ENCODE measurements at places on chromosomes 2 and 18.

DNA sequence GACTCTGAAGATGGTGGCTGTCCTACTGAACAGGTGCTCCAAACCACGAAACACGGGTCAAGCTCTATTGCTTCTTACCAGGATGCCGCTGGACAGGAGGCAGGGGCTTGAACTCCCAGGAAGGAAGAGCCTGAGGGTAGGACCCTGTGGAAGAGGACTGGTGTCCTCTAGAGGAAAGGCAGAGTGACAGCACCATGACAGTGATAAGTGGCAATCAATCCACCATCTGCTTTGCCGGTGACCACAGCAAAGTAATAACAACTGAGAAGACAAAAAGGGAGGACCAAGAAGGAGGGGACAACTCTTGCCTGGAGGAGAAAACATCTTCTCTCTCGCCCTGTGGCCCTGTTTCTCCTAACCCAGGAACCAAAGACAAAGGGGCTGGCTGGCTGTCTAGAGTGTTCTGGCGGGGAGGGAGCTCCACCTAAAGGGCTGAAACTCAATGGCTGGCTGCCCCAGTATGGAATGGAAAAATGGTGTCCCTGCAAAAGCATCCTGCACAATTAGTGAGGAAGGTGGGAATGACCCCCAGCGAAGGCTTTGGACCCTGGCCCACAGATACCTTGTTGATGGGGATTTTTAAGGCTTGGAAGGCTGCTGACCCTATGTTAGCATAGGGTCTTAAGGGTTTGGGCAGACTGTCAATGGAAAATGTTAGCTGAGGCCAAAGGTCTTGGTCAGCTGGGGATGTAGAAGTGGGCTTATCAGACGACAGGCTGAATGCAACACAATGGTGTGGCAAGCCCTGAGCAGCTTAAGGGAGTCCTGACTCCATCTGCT is 35.4 kb downstream of the PROC start:
- peak; percentile 21 for DNase-seq

- DNase-seq, result no peak
Observed at GRCh38 chr2:157749684-157750083, 121.0 kb upstream of the ACVR1C start.

- no peak for DNase-seq
Observed at GRCh38 chr2:60311524-60311923, 241.9 kb downstream of the BCL11A start.

- no peak for DNase-seq
Observed at GRCh38 chr2:129296806-129297205, 682.7 kb upstream of the RAB6C start.

- DNase-seq, result no peak
Observed at GRCh38 chr2:135999899-136000298, 14.5 kb upstream of the DARS1 start.

GRCh38 chr2:66682476-66682875 is 247.6 kb downstream of the MEIS1 start:
- no peak for DNase-seq

- no peak for DNase-seq
Observed at GRCh38 chr2:194700116-194700515, 956.9 kb upstream of the SLC39A10 start.

GRCh38 chr2:70733646-70734180 is 34.3 kb downstream of the ADD2 start:
- no peak for DNase-seq

DNA sequence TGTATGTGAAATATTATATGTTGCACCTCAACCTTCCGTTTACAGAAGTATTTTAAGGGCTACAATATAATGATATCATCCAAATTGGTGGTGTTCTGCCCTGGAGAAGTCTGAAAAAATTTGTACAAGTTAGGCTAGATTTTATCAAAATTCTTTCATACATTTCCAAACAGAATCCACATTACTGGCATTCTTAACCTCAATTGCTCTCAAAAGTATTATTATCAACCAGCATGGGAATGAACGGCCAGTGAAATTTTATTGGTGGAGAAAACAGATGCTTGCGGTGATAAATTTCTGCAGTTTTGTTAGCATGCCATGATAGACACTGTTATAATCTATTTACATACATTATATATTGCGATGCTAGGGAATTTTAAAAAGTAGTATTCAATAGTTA is 88.3 kb upstream of the TFPI start:
- DNase-seq, result no peak

DNA sequence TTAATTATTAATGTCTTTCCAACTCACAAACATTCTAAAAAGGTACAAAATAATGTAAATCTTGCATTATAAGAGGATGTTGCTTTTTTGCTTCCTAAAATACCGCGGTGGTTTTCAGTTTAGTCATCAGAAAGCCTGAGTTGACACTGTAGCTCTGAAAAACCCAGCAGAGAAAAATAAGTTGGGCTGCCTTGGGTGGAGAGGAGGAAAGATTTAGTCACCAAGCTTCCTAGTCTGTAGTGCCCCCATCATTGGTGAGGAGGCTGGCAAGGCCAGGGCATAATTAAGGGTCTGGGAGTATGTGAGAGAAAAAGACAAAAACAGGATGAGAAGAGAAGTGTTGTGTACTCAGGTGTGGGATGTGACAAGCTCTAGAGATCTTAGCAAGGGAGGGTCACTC is 5.7 kb downstream of the PTPRM start:
- DNase-seq, result no peak

- no peak for DNase-seq
Observed at GRCh38 chr2:207385076-207385475, 144.7 kb upstream of the CREB1 start.

GRCh38 chr2:234556848-234557573 is 60.1 kb upstream of the ARL4C start:
- no peak for DNase-seq

- no peak for DNase-seq
Observed at GRCh38 chr2:74632209-74632938, 15.8 kb downstream of the M1AP start.

GRCh38 chr2:239401881-239402233 is 1.0 kb upstream of the HDAC4 start:
- no peak for DNase-seq

- no peak for DNase-seq
Observed at GRCh38 chr18:76689646-76690264, 132.6 kb upstream of the ZNF236 start.

DNA sequence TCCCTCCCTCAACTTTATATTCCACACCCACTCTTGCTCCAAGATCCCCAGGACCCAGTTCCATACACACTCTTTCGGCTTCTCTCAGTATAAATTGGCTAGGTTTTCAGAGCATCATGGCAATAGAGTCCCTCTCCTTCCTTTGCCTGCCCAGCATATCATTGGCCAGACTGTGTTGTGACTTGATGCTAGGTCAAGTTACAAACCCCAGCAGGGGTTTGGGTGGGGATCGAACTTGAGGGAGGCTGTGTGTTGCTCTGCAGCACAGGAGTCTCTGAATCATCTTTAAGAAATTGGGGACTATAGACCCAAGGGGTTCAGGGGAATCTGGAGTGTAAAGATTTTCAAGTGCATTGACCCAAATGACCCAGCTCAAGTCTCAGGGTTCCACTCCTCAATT is 477.5 kb upstream of the MEIS1 start:
- DNase-seq, result no peak

DNA sequence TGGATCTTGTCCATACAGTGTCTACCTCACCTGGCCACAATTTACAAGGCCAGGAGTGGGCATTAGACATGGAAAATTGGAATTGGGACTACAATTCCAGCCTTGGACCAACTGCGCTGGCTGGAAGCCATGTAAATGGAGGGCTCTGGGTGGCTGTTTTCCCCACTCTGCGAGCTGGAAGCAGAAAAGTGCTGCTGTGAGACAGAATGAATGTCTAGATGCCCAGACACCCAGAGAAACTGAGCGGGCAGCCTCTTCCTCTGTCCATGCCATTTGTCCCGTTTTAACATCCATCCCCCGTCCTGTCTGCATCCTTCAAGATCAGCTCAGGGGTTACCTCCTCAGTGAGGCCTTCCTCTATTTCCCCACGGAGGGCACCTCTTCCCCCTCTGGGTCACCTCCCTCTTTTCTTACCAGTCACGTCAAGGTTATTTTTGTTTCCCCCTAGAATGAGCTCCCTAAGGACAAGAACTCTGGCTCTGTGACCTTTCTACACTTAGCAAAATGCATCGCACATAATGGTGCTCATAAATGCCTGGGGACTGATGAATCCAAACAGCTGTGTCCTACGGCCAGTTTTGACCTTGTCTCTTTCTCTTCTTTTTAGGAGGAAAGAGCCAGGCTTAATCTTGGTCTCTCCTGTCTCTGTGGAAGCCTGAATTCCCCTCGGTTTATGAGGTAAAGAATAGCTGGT is 41.2 kb downstream of the MCFD2 start:
- no peak for DNase-seq

DNA sequence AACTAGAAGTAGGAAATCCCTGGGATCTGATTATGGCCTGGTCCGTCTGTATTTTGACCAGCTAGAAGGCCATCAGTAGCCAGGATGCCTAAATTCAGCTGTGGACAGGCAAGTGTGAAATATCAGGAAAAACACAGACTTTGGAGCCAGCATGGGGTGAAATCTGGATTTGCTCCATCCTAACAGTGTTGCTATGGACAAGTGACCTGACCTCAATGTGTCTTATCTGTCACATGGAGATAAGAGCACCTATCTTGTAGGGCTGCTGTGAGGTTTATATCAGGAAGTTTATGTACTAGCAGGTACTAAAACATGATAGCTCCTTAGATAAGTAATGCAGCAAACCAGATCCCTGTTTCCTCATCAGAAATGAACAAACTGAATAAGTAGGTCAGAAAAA is 460.4 kb downstream of the STK39 start:
- DNase-seq, result peak; percentile 51

- DNase-seq, result no peak
Observed at GRCh38 chr18:48575301-48575657, 36.4 kb downstream of the CTIF start.

DNA sequence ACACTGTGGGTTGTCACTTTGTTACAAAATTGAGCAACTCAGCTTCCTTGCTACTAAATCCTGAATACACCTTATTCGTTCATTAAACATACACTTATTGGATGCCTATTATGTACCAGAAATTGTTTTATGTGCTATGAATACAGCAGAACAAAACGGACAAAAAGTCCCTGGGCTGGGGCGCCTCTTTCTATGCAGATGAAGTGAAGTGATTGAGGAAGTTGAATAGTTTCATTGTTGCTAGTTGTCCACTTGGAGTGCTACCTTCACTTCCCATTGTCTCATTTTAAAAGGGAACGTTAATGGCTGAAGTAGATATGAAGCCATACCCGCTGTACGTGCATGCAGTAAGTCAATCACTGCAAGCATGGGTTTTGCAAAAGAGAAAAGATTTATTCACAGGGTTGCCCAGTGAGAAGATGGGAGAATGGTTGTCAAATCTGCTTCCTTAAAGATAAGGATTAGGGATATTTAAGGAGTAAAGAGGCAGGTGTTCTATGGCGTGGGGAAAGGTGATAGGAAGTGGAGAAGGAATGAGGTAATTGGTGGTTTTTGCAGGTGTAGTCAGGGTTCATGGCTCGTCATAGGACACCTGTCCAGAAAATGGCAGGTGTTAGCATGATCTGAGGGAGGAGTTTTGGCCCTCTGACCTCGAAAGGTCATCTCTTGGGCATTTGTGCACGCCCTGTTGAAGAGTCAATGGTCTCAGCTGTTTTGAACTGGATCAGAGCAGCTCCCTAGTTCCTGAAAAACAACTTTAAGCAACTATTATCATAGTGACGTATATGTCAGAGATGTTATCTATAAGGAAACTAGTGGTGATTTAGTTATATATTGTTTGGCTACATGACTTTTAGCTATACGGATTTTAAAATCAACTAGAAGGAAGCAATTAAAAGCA is 23.5 kb downstream of the TRPM8 start:
- DNase-seq, result no peak

- no peak for DNase-seq
Observed at GRCh38 chr2:109321570-109321969, 192.6 kb downstream of the SH3RF3 start.

- no peak for DNase-seq
Observed at GRCh38 chr2:96923810-96924774, 54.2 kb upstream of the SEMA4C start.

DNA sequence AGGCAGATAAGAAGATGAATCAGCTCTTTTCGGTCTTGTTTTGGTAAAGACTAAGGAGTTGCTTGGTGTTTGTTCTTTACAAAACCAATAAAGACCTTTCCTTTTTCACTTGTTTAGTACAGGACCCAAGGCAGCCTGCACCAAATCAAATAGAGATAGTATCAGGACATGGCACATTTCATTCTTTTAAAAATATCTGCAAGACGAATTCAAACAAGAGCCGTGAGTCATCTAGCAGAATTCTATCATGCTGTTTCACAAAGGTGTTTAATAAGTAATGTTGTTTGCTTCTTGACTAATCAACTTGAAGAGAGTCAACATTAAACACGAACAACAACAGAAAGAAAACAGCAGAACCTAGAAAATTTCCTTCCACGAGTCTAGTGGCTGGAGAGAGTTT is 102.8 kb upstream of the TTN start:
- no peak for DNase-seq

DNA sequence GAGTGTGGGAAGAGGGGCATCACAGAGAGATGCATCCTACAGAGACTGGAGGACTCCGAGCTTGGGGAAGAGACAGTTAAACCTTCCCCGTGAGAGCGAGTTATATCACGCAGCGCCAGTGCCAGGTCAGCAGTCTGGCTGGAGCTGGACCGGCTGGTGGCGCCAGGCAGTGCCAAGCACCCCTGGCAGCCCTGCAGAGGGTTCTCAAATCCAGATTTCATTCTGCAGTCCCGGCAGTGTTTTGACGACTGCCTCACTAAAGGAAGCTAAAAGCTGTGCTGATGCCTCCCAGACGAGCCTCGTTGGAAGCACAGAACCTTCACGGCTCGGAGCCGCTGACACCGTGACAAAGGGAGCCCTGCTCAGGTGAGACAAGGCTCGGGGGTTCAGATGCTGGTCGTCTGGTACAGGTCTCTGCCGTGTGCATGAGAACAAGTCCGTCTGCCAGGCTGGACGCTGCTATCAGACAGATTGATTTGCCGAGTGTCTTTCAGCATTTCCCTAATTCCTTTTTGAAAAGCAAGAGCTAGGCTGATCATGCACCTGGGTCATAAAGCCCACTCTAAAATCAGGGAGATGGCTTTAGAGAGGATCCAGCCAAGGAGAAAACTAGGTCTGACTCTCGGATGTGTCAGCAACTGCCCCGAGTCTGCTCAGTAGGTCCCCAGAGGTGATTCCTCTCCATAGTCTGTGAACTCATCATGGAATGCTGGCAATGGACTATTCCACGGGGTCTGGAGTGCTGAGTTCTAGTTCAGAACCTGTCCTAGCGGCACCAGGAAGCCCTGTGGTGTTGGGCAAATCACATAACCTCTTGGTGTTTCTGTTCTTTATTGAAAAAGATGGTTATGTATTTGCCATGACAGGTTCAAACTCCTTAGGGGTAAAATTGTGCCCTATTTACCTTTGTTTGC is 240.6 kb downstream of the SOX11 start:
- no peak for DNase-seq

- DNase-seq, result no peak
Observed at GRCh38 chr2:158777077-158777476, 18.0 kb upstream of the DAPL1 start.

DNA sequence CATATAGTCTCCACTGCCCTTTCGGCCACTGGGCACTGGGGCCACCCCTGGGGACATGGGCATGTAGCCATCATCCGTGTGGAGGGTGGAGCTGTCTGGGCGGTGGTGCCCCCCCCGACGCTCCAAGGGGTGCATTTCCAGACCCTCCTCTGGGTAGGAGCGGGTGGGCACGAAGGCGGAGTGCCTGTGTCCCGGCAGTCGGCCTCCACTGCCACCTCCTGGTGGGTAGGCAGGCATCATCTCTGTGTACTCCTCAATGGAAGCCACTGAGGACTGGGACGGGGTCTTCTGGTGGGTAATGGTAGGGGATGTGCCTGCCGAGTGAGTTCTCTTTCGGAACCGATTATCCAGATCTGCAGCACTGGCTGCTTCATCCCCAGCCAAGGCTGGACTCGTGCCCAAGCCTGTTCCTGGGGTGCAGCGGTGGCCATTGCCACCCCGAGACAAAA is 2.8 kb downstream of the IRS1 start:
- DNase-seq, result no peak

Measured in large intestine (tissue), 12 donors.